ENCODE measurements at places on chromosomes 6 and 20. TPM values are rescaled to one million over a fixed set of nuclear protein-coding genes. Genes with fewer than 3 reads are reported as not detected.

Gene ADGRG6
- total RNA-seq = not detected

- no peaks in the 10 kb centered on the region for H3K27me3 ChIP-seq
- no peak overlapping the region for H3K27ac ChIP-seq
- no peak for DNase-seq
- H3K36me3 ChIP-seq = no peaks in the 10 kb centered on the region
- H3K4me1 ChIP-seq = no peaks in the 10 kb centered on the region
Measured at GRCh38 chr6:65819152-65819551, 112.1 kb upstream of the EYS start.

- H3K27ac ChIP-seq = no peak overlapping the region
- peak overlapping the region; percentile 69 for H3K4me3 ChIP-seq
- no peak for DNase-seq
- peaks cover 39% of the 10 kb centered on the region for H3K27me3 ChIP-seq
Measured at GRCh38 chr6:16237242-16237641, 1.1 kb upstream of the GMPR start.

Gene TBXT
- total RNA-seq = not detected

- H3K27ac ChIP-seq = peak overlapping the region; percentile 91
- H3K27me3 ChIP-seq = no peaks in the 10 kb centered on the region
- peaks cover 58% of the 10 kb centered on the region for H3K4me1 ChIP-seq
Measured at GRCh38 chr20:44886828-44887227, 1.3 kb downstream of the YWHAB start.

DNA sequence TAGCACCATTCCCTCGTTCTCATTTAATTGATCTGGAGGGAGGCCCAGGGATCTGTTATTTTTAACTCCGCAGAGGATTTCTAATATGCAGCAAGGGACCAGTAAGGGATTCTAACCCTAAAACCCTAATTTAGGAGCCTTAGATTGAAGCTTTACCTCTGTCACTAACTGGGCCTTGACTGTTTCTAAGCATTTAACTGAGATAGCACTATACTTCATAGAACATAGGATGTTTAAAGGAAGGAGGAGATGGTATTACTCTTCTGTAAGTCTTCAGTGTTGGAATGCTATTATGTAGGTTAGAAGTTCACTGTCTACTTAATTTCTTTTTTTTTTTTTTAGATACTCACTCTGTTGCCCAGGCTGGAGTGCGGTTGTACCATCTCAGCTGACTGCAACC, 242.5 kb downstream of the ZFAND3 start:
- DNase-seq = no peak
- H3K36me3 ChIP-seq = peaks cover 29% of the 10 kb centered on the region
- no peak overlapping the region for H3K27ac ChIP-seq
- H3K27me3 ChIP-seq = no peaks in the 10 kb centered on the region
- H3K4me1 ChIP-seq = peaks cover 14% of the 10 kb centered on the region
- H3K4me3 ChIP-seq = no peak overlapping the region

Gene GRM4
- total RNA-seq = not detected

All from activated T-helper 1 cell treated with anti-CD3 and anti-CD28 coated beads, Interleukin-12 subunit alpha, Interleukin-12 subunit beta, Interleukin-2, Interleukin-4 antibody, amounts not matched to agents 30 ng/mL and 10 ng/mL and 1 ng/mL, durations not matched to agents 14 hours and 24 hours and 36 hours (primary cell).